ENCODE measurements at places on chromosomes 5 and 9.
A peak's percentile ranks its signal among the peaks of the same experiment; 100 is the strongest.

GRCh38 chr9:121227862-121228261 lies 26.2 kb upstream of the RAB14 start:
- no peak for DNase-seq

DNA sequence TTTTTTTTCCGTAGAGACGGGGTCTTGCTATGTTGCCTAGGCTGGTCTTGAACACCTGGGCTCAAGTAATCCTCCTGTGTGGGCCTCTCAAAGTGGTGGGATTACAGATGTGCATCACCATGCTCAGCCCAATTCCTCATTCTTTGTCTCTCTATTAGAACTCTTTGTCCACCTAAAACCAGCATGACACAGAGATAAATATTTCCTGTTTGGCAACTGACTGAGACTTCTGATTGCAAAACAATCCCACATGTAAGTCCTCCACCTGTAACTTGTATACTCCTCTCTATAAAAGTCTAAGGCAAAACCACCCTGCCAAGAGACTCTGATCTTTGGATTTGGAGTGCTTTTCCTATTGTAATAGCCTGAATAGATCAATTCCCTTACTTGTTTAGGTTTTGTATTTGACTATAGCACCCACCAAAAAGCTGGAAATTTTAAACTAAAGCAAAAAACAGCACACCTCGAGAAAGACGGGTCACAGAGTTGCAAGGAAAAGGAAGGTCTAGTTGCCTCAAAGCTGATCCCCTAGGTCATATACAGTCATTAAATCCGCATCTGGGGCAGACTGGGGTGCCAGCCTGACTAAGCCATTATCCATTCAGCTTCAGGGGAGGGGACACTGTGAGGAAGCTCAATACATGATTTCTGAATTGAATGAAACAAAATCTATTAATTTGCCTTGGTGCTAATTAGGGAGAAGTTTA lies 13.5 kb upstream of the KIF27 start:
- no peak for DNase-seq

- no peak for DNase-seq
Observed at GRCh38 chr9:28206280-28206679, 633.0 kb upstream of the C9orf72 start.

- no peak for DNase-seq
Observed at GRCh38 chr5:146001544-146002190, 65.3 kb downstream of the SH3RF2 start.

DNA sequence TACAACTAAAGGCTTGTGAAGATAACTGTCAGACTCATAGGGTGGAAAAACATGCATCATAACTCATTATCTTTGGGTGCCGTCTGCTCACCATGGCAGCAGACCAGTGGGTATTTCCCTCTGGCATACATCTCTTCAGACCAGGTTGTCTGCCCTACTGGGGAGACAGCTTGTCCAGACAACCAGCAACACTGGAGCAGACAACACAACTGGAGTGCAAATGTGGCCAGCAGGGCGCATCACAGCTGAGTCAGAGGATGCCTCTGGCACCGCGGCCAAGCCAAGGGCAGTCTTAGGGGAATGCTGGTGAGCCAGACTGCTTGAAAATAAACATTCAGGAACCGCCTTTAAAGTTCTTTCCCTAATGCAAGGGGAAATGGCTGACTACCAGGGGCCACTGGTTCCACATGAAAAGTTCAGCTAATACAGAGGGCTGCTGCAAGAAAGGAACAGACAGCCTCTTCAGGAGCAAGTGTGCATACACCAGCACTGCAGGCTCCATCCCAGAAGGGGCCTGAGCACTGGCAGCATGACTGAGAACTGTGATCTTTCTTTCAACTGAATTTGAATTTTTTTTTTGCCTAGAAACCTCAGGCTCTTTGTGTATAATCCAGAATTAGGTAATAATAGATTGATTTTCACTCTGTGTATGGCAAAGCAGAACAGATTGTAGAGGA lies 77.3 kb downstream of the MAMDC2 start:
- DNase-seq = no peak

GRCh38 chr9:133968428-133968827 lies 23.7 kb downstream of the VAV2 start:
- no peak for DNase-seq

DNA sequence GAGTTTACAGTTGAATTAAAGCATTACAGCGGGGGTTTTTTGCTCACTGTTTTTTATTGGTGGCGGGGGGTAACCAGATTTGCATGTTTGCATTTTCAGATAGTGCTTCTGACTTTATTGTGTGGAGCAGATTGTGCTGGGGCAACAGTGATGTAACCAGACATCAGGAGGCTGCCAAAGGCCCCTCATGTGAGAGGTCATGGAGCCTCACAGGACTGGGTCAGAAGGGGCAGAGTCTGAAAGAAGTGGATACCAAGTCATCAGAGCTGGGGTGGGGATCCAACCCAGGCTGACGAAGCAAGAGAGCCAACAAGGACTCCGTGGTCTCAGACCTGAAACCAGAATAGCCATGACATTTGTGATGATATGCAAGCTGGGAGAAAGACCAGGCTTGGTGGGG lies 259.4 kb upstream of the TAS2R1 start:
- DNase-seq = no peak

DNA sequence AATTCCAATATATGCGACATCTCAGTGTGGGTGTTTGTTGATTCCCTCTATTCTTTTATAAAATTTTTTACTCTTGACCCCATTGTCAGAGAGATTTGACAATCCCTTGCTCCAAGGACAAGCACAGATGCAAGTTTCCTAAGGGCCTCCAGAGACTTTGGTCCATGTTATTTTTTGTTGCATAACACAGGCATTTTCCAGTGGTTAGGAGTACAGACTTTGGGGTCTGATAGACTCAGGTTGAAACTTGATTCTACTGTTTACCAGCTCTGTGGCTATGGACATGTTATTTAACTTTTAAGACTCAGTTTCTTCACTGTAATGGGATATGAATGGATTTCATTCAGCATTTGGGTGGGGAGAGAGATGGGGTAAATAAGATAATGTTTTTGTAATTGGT lies 361.3 kb downstream of the ENC1 start:
- no peak for DNase-seq

DNA sequence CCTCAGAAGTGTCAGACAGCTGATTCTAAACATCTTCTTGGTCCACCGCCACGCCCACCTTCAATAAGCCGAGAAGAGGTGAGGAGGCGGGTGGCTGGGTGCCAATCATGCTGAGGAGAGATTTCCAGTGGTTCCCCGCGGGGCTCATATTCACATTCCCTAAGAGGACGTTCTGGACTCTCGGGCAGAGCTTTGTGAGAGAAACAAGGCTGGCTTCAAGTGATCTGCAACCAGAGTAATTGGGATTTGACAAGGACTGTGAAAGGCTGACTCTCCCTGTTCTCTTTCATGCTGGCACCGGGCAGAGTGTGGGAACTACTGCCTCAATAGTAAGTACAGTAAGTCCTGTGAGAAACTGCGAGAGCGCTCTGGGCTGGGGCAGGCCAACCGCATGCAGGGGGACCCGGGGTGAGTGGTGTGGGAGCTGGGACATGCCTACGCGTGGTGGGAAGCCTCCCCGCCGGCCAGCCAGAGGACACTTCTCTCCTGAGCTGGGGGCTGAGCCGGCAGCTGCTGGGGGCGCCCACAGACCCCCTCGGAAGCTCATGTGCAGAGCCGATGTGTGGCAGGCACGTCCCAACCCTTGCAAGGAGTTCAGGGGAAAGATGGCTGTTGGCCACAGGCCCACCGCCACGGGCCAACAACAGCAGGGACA lies 110.9 kb downstream of the LIFR start:
- DNase-seq = no peak

GRCh38 chr5:3312299-3312698 lies 283.3 kb upstream of the IRX1 start:
- DNase-seq = no peak

DNA sequence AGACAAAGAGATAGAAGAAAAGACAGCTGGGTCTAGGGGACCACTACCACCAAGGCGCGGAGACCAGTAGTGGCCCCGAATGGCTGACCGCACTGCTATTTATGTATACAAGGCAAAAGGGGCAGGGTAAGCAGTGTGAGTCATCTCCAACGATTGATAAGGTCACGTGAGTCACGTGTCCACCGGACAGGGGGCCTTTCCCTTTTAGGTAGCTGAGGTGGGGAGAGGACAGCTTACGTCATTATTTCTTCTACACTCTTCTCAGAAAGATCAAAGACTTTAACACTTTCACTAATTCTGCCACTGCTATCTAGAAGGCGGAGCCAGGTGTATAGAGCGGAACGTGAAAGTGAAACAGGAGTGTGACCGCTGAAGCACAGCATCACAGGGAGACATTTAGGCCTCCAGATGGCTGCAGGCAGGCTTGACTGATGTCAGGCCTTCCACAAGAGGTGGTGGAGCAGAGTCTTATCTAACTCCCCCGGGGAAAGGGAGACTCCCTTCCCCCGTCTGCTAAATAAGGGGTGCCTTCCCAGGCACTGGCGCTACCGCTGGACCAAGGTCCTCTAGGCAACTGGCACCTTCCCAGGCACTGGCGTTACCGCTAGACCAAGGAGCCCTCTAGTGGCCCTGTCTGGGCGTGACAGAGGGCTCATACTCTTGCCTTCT lies 6.1 kb upstream of the PRR16 start:
- peak; percentile 25 for DNase-seq

GRCh38 chr5:36675282-36675681 lies 68.9 kb downstream of the SLC1A3 start:
- no peak for DNase-seq

- no peak for DNase-seq
Observed at GRCh38 chr5:88691945-88692868, 190.8 kb downstream of the MEF2C start.

DNA sequence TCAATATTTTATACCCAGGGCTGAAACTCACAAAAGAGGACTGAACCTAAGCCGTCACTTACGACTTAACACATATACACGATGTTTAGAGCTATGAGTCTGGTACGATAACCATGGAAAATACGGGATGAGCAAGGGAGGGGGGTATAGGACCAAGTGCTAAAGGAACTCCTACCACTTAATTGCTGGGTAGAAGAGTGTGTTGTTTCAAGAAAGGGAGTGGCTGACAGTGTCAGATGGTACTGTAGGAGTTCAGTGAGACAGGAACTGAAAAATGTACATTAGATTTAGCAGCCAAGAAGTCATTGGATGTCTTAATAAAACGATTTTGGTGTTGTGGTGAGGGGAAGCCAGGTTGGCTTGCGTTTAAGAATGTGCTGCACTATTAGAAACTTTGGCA lies 21.6 kb downstream of the SLC12A2 start:
- no peak for DNase-seq

All from NCI-H2081 treated with DMSO at 0.1 percent for 48 hours (cell line).